ENCODE measurements at places on chromosomes 2 and 18.

GRCh38 chr2:239695728-239696240 lies 295.0 kb upstream of the HDAC4 start:
- no peak for DNase-seq

DNA sequence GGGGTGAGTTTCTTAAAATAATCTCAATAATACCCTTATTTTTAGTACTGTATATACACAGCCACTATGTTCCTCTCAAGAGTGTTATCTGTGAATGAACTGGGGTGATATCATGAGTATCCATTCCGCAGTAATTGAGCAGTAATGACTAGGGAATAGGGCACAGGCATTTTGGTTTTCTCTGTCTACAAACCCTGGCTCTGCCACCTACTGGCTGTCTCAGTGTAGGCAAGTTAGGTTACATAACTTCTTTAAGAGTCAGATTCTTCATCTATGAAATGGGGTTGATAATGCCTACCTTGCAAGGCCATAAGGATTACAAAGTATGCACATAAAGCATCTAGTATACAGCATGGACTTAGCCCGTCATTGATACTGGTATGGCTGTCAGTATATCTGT lies 555.8 kb downstream of the NRXN1 start:
- no peak for DNase-seq

DNA sequence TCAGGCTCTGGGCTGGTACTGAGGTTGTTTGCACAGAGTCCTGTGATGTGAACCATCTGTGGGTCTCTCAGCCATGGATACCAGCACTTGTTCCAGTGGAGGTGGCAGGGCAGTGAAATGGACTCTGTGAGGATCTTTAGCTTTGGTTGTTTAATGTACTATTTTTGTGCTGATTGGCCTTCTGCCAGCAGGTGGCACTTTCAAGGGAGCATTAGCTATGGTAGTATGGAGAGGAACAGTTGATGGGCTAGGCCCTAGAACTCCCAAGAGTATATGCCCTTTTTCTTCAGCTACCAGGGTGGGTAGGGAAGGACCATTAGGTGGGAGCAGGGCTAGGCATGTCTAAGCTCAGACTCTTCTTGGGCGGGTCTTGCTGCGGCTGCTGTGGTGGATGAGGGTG lies 257.0 kb upstream of the GYPC start:
- no peak for DNase-seq

DNA sequence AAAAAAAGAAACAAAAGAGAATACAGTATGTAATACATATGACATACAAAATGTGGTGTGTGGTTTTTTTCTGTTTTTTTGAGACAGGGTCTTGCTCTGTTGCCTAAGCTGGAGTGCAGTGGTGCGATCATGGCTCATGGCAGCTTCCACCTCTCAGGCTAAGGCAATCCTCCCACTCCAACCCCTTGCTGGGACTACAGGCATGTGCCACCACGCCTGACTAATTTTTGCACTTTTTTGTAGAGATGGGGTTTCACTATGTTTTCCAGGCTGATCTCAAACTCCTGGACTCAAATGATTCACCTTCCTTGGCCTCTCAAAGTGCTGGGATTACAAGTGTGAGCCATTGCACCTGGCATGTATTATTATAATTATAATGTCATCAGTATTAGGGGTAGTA lies 38.9 kb downstream of the DHX57 start:
- no peak for DNase-seq

- no peak for DNase-seq
Observed at GRCh38 chr18:75818383-75818782, 390.9 kb upstream of the SMIM21 start.

DNA sequence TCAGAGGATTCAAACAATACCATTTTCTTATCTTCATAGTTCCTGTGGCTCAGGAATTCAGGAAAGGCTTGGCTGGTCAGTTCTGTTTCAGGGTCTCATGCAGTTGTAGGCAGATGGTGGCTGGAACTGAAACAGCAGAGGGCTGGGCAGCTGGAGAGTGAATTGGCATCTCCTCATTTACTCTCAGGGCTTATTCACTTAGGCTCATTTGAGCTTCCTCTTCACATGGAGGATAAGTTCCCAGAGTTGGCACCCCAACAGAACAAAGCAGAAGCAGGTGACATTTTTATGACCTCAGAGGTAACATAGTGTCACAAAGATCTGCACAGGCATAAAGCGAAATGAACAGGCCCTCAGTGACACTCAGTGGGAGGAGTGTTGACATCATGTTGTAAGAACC lies 66.1 kb downstream of the RBBP8 start:
- peak; percentile 1 for DNase-seq

DNA sequence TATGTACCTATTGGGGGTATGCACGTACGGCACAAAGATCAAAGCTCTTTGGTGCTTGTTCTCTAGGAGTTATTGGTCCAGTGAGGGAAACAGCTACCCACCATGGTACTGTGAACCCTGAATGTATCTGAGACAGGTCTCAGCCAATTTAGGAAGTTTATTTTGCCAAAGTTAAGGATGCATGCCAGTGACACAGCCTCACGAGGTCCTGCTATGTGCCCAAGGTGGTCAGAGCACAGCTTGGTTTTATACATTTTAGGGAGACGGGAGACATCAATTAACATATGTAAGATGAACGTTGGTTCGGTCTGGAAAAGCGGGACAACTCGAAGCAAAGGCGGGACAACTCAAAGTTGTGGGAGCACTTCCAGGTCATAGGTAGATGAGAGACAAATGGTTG lies 75.8 kb downstream of the SOWAHC start:
- DNase-seq: no peak

DNA sequence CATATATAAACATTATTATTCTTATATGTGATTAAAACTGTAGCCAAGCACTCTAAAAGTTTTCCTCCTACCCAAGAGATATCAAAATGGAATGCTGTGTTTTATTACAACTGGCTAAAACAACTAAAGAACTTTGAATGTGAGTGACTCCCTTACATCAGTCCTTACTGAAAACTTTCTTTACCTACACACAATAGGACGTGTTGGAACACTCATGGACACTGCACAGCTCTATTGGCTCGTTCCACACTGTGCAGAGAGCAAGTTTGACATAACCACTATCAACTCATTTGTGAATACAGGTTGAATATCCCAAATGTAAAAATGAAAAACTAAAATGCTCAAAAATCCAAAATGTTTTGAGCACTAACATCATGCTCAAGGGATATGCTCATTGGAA lies 650.6 kb downstream of the SLC4A3 start:
- DNase-seq: no peak

DNA sequence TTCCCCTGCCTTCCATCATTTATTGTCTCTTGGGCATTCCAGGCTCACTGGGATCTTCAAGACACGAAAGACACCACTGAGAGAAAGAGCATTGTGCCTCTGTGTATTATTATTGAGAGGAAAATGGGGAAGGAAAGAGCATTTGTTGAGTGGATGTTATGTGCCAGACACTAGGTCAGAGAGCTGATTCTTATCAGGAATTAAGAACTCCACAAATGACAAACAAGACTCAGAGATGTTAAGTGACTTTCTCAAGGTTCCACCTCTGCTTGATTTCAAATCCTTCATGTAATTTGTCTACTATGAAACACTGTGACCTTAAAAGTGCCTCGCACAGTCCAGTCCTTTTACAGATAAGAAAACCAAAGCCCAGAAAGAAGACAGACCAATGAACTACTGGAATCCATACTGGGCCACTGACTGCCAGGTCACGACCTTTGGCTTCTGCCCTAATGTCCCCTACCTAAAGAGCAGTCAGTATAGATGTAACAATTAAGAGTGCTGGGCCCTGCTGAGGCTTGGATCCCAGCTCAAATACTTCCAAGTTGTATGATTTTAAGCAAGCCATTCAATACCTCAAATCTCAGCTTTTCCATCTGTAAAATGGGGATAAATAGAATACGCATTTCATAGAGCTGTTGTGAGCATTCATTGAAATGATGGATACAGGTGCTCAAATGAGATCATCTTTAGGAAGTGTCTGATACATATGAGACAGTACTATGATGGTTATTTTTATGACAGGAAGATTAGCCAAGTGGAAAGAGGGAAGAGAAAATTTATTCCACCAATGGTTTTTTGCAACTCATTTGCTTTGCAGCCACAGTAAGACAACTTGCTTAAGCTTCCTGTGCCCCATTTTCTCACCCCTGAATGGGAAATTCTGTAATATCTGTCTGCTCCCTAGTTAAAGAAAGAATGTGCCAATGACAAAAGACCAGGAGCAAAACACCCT lies 10.9 kb downstream of the KLF7 start:
- no peak for DNase-seq

GRCh38 chr2:31401580-31401979 lies 13.0 kb downstream of the XDH start:
- DNase-seq: peak; percentile 91

DNA sequence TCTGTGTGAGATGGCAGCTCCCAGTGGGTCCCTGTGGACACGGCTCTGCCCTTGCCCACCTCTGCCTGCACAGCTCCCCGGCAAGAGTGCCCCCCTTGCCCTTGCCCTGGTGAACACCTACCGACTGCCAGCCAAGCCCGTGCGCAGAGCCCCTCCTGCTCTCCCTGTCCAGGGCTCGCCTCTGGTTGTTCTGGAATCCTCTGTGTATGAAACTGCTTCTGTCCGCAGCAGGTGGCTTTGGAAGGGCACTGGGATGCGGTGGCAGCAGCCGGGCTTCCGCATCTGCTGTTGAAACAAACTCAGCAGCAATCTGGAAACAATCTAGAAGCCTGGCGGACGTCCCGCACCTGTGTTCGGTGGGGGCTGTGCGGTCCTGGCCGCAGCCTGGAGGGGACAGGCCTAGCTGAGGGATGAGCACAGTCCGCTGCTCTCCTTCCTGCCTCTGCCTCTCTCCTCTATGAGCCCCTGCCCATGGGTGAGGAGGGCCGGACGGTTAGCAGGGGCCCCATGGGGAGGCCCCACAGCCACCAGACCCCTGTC lies 34.0 kb upstream of the KLF11 start:
- no peak for DNase-seq

DNA sequence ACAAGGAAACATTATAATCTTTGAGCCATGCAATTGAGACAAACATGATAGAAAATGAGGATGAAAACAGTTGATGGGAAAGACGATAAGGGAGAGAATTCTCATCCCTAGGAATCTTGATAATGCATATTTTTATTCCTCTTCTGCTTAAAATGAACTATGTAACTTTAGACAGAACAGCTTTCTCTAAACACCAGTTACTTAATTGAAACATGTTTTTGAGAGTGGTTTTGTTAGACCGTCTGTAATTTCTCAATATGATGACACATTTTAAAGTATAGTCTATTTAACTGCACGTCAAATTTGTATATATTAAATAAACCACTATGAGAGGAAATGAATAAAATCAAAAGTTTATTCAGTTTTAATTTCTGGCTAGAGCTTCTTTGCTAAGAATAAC lies 1453.9 kb upstream of the NXPH2 start:
- DNase-seq: no peak

DNA sequence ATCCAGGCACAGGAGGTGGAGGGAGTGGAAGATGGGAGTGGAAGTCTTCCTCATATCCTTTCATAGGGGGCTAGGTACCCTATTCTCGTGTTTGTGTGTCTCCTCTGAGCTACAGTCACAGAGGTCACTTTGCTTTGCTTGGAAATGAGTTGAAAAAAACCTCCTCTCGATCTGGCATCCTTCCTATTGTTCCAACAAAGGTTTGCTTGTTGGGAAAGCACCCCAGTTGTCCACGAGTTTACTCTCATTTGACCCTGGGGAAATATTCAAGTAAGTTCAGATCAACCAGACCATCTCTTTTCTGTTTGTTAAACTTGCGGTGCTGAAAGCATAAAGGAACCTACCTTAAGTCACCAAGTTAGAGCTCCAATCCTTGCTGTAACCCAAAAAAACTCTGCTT lies 59.3 kb downstream of the ARHGEF33 start:
- DNase-seq: no peak

GRCh38 chr2:70959271-70959761 lies 19.1 kb upstream of the ANKRD53 start:
- DNase-seq: no peak

- DNase-seq: no peak
Observed at GRCh38 chr2:205747829-205748386, 65.6 kb downstream of the NRP2 start.

- DNase-seq: peak; percentile 17
Observed at GRCh38 chr2:37284381-37284780, 40.3 kb downstream of the PRKD3 start.

GRCh38 chr2:26503231-26503880 lies 25.4 kb upstream of the OTOF start:
- peak; percentile 37 for DNase-seq

- peak; percentile 57 for DNase-seq
Observed at GRCh38 chr2:121689356-121689755, 40.1 kb upstream of the CLASP1 start.

DNA sequence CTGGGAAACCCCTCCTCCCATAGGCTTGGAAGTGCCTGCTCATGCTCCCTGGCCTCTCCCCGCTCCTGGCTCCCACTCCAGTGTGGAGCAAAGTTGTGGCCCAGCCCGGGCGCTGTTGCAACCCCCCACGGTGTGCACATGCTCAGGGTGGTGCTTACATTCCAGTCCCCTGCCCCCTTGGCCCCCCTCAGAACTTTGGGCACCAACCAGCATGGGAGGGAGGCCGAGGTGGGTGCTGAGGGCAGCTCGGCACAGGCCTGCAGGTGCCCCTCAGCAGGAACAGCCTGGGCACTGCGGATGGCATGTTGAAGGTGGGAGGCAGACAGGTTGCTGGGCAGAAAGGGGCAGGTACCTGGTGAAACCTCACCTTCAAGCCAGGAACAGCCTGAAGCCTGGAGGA lies 125.3 kb downstream of the ARHGAP28 start:
- DNase-seq: no peak

GRCh38 chr2:177295484-177295883 lies 31.0 kb upstream of the NFE2L2 start:
- DNase-seq: peak; percentile 36

GRCh38 chr2:205776139-205776538 lies 93.8 kb downstream of the NRP2 start:
- DNase-seq: peak; percentile 29

DNA sequence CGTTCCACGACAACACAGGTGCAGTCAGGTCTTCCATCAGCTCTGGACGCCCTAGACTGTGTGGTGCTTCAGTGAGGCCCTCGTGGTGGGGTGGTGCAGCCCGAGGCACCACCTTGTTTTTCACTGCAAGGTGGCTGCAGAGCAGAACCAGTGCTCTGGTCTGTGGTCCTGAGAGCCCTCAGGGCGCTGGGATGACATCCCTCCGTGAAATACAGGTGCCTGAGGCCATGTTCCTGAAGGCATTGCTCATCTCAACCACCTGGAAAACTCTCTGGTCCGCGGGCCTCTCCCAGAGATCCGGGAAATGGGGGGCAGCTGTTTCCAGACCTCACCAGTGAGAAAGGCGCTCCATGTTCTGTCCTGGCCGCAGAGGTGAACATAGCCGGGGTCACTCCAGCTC lies 119.2 kb downstream of the ACOXL start:
- no peak for DNase-seq

DNA sequence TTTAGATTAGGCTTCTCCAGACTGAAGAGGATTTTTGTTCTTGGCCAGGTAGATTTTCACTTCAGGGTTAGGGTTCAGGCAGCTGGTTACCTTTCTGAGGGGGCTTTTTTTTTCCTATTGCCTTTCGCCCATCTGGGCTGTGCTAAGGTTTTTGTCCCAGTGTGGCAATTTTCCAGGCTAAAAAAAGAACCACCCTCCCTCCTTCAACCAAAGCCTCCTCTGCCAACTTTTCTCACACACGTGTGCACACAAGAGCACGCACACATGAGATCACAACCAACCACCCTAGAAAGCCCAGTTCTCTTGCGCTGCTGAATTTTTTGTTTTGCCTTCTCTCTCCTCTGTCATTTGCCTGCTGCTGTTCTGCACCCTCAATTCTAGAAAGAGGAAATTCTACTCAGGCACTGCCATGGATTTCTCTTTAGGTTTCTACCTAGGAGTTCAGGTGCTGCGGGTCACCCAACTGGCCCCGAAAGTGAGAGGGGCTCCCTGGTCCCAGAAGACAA lies 8.5 kb upstream of the CXCR4 start:
- no peak for DNase-seq

All from HCEC 1CT (cell line).